ENCODE measurements at places on chromosomes 11 and 22.
A peak's percentile ranks its signal among the peaks of the same experiment; 100 is the strongest.

DNA sequence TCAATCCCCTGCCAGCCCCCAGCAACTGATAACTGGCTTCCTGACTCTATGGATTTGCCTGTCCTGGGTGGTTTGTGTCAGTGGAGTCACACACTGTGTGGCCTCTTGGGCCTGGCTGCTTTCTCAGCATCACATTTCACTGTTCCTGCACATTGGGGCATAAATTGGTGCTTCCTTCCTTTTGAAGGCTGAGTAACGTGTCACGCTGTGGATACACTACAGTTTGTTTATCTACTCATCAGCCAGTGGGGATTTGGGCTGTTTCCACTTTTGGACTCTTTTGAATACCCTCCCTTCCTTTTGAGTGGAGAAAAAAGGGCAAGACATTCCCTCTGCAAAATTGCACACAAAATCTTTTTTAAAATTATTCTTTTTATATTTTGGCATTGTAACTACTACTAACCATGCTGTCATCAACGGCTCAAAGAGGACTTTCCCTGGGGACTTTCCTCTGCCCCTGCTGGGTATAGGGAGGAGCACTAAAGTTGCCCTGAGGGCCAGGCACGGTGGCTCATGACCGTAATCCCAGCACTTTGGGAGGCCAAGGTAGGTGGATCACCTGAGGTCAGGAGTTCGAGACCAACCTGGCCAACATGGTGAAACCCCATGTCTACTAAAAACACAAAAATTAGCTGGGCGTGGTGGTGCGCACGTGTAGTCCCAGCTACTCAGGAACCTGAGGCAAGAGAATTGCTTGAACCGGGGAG is 7.8 kb upstream of the CELSR1 start:
- peak; percentile 71 for DNase-seq

- DNase-seq: no peak
Measured at GRCh38 chr11:105948918-105949590, 73.0 kb downstream of the MSANTD4 start.

DNA sequence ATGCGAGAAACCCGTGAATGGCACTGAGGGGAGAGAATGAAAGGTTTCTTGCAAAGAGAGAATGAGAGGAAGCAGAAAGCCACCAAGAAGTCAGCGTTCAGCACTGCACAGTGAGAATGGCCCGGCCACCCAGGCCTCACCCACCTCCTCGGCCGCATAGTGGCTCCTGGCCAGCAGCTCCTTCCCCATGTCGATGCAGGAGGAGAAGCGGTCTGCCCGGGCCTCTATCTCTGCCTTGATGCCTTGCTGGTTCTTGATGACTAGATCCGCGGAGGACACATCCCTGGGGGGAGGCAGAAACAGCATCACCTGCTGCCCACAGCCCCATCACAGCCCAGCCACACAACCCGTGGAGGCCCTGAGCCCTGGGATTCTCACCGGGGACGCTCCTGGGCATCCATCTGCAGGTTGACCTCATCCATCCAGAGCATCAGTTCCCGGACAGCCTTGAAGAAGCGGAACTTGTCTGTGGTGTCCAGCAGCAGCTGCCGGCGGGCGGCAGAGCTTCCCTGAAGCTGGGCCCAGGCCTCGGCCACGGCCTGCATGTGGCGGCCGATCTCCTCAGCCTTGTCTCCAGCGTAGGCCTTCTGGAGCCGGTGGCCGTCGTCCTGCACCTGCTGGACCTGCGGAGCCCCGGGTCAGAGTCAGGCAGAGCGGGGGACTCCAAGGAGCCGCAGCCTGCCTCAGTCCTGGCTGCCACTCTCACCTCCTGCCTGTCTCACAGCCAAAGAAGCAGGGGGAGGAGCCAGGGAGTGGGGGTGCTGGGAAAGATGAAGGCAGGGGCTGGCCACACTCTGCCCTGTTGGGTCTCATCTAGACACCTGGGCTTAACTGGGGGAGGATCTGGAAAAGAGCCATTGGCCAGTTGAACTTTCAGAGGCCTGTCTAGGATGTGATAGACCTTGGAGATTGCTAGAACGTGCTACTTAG is 12.2 kb upstream of the RBM4B start:
- DNase-seq: no peak

DNA sequence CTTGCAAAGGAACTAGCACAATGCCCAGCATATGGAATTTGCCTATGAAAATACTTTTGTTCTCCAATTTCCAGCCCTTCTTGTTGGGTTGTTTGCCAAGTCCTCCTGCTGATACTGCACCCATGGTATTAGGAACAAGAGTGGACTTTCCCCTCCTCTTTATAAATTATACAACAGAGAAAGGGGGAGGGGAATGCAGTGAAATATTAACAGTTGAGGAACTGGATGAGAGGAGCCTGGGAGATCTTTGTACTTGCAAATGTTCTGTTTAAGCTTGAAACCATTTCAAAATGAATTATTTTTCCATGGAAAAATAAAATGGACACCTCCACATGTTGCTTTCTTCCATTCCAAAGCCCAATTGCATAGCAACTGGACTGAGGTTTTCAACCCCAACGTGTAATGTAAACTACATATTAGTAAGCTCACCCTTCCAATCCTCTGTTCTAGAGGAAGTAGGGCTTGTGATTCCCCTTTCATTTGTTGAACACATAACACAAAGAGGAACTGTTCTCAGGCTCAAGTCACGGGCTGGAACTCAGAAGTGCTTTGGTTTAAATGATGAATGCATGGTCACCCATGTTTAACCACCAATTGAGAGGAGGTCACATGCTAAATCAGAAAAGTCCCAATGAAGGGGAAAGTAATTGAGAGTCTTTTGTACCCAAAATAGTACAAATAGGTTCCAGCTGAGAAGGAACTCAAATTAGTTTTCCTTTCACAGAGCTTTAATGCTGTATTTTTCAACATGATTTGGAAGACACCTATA is 66.2 kb upstream of the ZC3H12C start:
- DNase-seq: peak; percentile 76

DNA sequence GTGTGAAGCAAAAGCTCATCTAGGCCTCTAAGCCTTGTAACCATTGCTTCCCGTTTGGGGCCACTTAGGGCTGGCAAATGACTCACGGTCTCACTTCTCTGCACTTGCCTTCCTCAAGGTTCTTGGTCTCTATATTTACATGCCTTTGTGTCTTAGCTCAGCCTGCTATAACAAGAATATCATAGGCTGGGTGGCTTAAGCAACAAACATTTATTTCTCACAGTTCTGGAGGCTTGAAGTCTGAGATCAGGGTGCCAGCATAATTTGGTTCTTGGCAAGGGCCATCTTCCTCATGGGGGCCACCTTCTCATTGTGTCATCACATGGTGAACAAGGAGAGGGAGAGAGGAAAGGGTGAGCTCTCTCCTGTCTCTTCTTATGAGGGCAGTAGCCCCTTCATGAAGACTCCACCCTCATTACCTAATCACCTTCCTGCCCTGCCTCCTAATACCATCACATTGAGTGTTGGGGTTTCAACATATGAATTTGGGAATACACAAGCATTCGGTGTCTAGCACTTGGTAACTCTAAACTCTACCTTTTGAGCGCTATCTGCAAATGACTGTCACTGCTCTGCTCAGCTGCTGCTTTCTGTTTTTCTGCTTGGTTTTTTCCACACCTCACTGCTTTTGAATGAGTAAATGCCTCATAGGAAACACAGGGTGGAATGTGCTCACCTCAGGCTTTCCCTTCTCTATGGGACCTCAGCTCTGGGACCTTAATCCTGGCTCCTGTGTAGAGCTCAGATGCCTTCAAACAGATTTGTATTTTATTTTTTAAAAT is 16.2 kb upstream of the ME3 start:
- peak; percentile 95 for DNase-seq

- DNase-seq: peak; percentile 89
Measured at GRCh38 chr11:102882389-102883024, 7.7 kb upstream of the MMP12 start.

- DNase-seq: peak; percentile 22
Measured at GRCh38 chr22:39314251-39314971, 5.0 kb downstream of the RPL3 start.

DNA sequence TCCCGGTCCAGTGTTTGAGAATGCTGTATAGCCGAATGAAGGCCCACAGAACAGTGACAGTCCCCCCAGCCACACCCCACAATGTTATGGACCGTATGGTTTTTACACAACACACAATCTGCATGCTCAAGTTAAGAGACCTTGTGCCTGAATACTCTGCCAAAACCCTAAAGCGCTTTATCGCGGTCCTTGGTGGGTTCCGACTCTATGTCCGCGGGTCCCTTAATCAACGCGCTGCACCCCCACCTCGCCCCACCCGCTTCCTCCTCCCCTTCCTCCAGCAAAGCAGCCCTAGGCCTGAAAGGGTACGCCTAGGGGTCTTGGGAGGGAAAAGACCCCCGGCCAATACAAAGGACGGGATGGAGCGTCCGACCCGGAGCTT is 442 bp downstream of the COPB1 start:
- no peak for DNase-seq

GRCh38 chr22:43277987-43278601 is 65.1 kb downstream of the SCUBE1 start:
- no peak for DNase-seq

DNA sequence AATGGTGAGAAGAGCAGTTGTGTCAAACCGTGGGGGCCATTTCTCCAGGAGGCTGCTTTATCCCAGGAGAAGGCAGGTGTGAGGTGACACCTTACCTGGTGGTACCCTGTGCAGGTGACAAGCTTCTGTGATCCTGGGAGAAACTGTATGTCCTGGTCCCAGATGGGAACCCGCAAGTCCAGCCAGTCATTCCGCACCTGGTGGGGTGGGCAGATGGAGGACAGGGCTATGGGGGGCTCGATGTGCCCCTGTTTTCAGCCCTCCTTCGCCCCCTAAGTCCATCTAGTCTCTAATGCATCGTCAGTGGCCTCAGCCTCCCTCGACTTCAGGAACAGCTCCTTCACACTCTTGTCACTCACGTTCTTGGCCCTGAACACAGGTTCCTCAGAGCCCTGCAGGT is 2.7 kb upstream of the TEX54 start:
- no peak for DNase-seq

DNA sequence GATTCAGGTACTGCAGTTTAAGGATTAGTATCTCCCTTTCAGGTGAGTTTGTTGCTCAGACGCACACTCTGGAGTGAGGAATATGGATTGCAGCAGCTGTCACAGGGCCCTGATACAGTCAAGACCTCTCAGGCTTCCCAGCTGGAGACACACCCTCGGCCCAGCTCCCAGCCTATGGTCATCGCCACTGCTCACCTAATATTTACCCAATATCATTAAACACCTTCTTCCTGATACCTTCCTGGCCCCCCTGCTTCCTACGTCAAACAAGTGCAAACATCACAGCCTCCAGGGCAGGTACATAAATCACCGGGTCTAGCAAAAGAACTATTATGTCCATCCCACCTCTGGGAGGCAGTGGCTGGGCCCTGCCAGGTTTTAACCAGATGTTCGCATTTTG is 213.3 kb downstream of the MN1 start:
- no peak for DNase-seq

Measured in kidney tubule cell (primary cell).